ENCODE measurements at places on chromosomes 2 and 18. TPM values are rescaled to one million over a fixed set of nuclear protein-coding genes. Genes with fewer than 3 reads are reported as not detected.

The IL18R1 gene
- 1.0 TPM for total RNA-seq

The OTOS gene
- total RNA-seq: not detected

The MROH2A gene
- 0.23 TPM for total RNA-seq

The CHRNG gene
- not detected for total RNA-seq

The CCDC68 gene
- total RNA-seq: 4.8 TPM

The SPDYA gene
- total RNA-seq: 0.26 TPM

The FABP1 gene
- total RNA-seq: not detected

The MC2R gene
- total RNA-seq: not detected

The ANKRD62 gene
- not detected for total RNA-seq

The DAPL1 gene
- total RNA-seq: 0.16 TPM

The RELCH gene
- 14.9 TPM for total RNA-seq

The SFT2D3 gene
- 5.1 TPM for total RNA-seq

The RIT2 gene
- total RNA-seq: not detected

The KCNIP3 gene
- total RNA-seq: 2.3 TPM

The ARHGAP15 gene
- total RNA-seq: not detected

The SCYGR6 gene
- total RNA-seq: not detected

The POTEF gene
- total RNA-seq: not detected

The WDFY1 gene
- 36.6 TPM for total RNA-seq

The LRATD1 gene
- total RNA-seq: 0.17 TPM

The PAPOLG gene
- total RNA-seq: 10.6 TPM

The FBXO11 gene
- total RNA-seq: 37.1 TPM

The LCT gene
- 0.03 TPM for total RNA-seq

The OTX1 gene
- 4.6 TPM for total RNA-seq

The CPO gene
- 0.05 TPM for total RNA-seq

The ITGB6 gene
- 0.87 TPM for total RNA-seq

The SRD5A2 gene
- 0.02 TPM for total RNA-seq

The ARHGAP25 gene
- 0.22 TPM for total RNA-seq

The AKAIN1 gene
- not detected for total RNA-seq

The DUSP19 gene
- total RNA-seq: 0.80 TPM

The GREB1 gene
- 2.3 TPM for total RNA-seq

The SH3BP4 gene
- total RNA-seq: 38.9 TPM

The FNDC4 gene
- total RNA-seq: 4.5 TPM

The MTCL1 gene
- total RNA-seq: 55.3 TPM

Measured in A549 treated with AZD2906 at 1 μM for 4 hours (cell line).